H1 (cell line): ENCODE measurements at places on chromosomes 5 and 9. TPM values are rescaled to one million over a fixed set of nuclear protein-coding genes. Genes with fewer than 3 reads are reported as not detected.
A peak's percentile ranks its signal among the peaks of the same experiment; 100 is the strongest.

The FST gene
- total RNA-seq = 16.6 and 16.8 TPM in 2 replicates

DNA sequence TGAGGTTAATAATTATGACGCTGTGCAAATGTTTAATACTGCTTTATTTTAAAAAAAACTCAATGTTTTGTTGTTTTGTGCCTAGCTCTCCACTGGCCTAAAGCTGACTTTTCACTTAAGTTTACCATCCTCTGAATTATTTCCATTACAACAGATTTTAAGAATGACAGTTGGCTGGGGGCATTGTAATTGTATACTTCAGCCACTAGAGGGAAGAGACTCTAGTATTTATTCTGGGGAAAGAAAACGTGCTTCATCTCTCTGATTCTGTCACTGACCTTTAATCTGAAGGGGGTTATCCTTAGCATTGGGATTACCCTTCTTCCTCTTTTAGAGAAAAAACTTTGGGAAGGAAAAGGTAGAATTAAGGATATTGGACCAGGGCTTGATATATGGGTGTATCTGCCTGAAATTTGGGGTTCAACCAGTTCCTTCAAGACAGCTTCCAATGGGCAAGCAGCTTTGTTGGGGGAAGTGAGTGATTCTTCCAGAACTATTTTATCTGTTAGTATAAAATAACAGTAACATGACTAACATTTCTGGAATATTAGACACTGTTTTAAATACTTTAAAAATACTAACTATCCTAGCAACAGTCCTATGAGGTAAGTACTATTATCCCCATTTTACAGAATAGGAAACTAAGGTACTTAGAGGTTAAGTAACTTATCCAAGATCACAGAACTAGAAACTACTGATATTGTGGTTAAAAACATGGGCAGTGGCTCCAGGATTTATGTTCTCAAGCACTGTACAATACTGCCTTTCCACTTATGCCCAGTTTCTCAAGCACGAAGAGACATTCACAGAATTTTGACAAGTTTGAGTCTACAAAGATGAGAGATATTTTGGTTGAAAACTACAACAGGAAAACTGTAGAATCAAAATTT lies 208.4 kb downstream of the CD180 start:
- no peak for DNase-seq
- peaks cover 2% of the 10 kb centered on the region; the same call in 1 of the 2 replicates for H3K4me1 ChIP-seq
- no peak overlapping the region for H3K4me3 ChIP-seq
- no peaks in the 10 kb centered on the region for H3K27me3 ChIP-seq
- H3K36me3 ChIP-seq = no peaks in the 10 kb centered on the region

- no peak for DNase-seq
- H3K4me1 ChIP-seq = 0 out of 2 replicates have a peak, but pooled peaks cover 2% of the 10 kb centered on the region
- no peak overlapping the region for H3K27ac ChIP-seq
- no peak overlapping the region for H3K4me3 ChIP-seq
Measured at GRCh38 chr9:99414321-99414720, 192.2 kb downstream of the SEC61B start.

DNA sequence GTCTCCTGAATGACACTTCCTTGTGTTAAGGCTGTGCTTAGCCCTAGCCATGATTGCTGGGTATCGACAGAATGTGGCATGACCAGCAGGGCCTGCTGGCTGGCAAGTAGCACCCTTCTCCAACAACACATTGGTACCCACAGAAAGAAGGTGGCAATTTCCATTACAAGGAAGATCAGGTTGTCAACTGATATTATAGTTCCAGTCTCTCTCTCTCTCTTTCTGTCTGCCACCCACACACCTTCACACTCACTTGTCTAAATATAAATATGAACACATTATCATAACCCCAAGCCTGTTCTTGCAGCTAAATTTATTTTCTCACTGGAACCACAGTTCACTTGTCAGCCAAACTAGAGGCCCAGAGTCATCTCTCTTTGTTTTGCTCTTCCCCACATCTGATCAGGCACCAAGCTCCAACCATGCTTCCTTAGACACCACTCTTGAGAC lies 408.1 kb upstream of the PIK3R1 start:
- H3K27ac ChIP-seq = no peak overlapping the region
- H3K36me3 ChIP-seq = no peaks in the 10 kb centered on the region
- peaks cover 16% of the 10 kb centered on the region for H3K4me1 ChIP-seq

DNA sequence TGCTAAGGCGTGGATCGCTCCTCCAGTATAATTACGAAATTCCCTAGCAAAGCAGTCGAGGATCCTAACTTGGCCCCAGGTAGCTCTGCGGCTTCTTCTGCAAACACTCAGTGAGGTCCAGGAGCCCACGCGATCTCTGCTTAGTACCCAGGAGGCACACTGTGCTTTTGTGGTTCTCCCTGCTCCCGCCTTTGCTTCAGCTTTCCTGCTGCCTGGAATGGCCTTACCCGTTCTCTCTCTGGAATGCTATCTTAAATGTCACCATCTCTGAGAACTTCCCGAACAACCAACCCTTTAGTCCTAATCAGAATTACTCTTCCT lies 639 bp downstream of the INVS start:
- H3K4me3 ChIP-seq = peak overlapping the region; percentile 98
- no peak for DNase-seq
- H3K36me3 ChIP-seq = no peaks in the 10 kb centered on the region
- peaks cover 3% of the 10 kb centered on the region; the same call in 1 of the 2 replicates for H3K4me1 ChIP-seq

The PCDHA5 gene
- 0.52 and 0.76 TPM in 2 replicates for total RNA-seq

The OR1N1 gene
- total RNA-seq = not detected in 2 replicates

GRCh38 chr9:4375424-4376200 lies 75.7 kb upstream of the GLIS3 start:
- no peak overlapping the region for H3K27ac ChIP-seq
- DNase-seq = no peak
- H3K4me3 ChIP-seq = no peak overlapping the region

The NUTM2G gene
- total RNA-seq = 0.25 TPM in 1 of 2 replicates, not detected in the other

The KLF4 gene
- total RNA-seq = 2.8 and 3.1 TPM in 2 replicates

DNA sequence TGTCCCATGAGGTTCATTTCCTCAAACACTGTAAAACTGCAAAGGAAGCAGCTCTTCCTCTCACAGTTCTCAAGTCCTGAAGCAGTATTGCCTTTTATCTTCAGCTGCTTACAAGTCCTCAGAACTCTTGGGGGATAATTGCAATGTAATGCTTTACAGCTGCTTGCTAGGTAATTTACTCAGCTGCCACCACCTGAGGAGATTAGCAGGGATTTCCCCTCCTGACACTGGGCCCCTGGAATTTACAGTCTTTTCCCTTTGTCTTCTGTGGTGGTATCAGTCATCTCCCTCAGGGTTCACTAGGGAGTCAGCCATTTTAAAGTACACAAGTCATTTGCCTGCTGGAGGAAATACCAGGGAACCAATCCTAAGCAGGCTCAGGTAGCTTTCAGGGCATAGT lies 754.3 kb upstream of the GRAMD2B start:
- H3K4me1 ChIP-seq = peaks cover 3% of the 10 kb centered on the region; the same call in 1 of the 2 replicates
- no peak overlapping the region for H3K4me3 ChIP-seq
- DNase-seq = no peak
- H3K36me3 ChIP-seq = no peaks in the 10 kb centered on the region
- H3K27ac ChIP-seq = peak overlapping the region; percentile 62; the same call in 1 of the 2 replicates

DNA sequence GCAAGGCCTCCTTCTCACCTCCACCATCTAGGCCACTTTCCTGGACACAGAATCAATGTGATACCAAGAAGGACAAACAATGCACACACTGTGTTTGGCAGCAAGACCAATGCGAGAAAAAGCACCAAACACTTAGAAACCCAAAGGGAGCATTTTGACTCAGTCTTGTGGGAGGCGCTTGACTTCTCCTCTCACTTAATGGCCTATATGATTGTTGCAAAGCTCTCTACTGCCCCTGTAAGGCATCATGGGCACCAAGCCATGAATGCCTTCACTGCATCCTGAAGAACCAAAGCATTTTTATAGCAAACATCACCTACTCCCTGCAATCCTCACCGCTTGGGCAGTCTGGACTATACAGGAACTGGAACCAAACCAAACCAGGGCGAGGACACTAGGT lies 57.5 kb downstream of the CDH6 start:
- no peaks in the 10 kb centered on the region for H3K27me3 ChIP-seq
- no peak for DNase-seq
- no peak overlapping the region for H3K27ac ChIP-seq
- H3K4me3 ChIP-seq = no peak overlapping the region

The NIM1K gene
- not detected in 2 replicates for total RNA-seq

DNA sequence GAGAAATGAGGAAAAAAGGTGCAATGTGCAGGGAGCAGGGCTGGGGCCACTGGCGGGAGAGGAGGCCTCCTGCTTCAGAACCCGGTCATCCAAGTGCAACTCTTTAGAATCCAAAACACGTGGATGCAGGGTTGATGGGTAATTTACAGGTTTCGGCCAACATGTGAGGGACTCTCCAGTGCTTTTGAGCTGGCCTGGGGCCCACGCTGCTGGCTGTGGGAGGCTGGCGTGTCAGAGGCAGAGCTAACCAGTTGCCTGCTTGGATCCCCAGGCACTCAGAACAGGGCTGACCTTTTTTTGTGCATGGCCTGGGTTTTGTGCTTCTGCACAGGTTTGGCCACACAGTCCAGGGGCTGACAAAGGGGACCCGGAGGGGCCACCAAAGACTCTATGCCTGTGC lies 61.6 kb downstream of the GADD45G start:
- H3K36me3 ChIP-seq = no peaks in the 10 kb centered on the region
- DNase-seq = no peak
- H3K27me3 ChIP-seq = no peaks in the 10 kb centered on the region
- peaks cover 12% of the 10 kb centered on the region for H3K4me1 ChIP-seq

The SAXO1 gene
- total RNA-seq = 0.20 TPM in 1 of 2 replicates, not detected in the other

DNA sequence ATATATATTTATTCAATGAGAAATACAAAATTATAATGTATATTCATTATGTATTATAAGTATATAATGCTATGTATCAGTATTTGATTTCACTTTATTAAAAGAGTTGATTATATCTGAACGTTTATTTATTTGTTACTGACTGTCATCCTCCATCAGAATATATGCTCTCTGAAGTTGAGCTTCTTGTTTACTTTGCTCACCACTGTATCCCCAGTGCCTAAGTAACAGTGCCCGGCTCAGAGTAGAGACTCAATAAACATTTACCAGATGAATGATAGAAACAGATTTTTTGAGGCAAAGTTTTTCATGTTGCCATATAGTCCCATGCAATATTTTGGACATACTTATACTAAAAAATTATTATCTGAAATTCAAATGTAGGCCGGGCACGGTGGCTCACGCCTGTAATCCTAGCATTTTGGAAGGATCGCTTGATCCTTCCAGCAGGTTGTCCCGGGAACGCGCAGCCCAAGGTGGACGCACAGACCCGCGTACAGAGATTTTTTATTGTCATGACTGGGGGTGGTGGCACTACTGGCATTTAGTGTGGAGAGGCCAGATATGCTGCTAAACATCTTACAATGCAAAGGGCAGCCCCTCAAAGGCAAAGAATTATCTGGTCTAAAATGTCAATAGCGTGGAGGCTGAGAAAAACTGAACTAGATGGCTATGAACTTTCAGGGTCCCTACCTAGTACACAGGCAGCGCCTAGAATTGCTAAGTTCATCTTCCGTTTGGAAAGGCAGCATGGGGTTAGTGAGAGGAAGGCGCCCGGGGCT lies 761 bp upstream of the DNAJC25 start:
- H3K27me3 ChIP-seq = no peaks in the 10 kb centered on the region
- peak overlapping the region; percentile 91 for H3K4me3 ChIP-seq
- peak; percentile 46 for DNase-seq
- no peaks in the 10 kb centered on the region for H3K36me3 ChIP-seq
- H3K27ac ChIP-seq = 0 out of 2 replicates have a peak overlapping the region, but pooled peaks have one; percentile 17

The PCDHGC5 gene
- total RNA-seq = 0.78 and 1.1 TPM in 2 replicates

The PCDHGC4 gene
- 2.4 and 2.6 TPM in 2 replicates for total RNA-seq

The UBE2QL1 gene
- total RNA-seq = 0.43 and 0.44 TPM in 2 replicates

The ARSI gene
- total RNA-seq = 4.5 TPM in 2 replicates

DNA sequence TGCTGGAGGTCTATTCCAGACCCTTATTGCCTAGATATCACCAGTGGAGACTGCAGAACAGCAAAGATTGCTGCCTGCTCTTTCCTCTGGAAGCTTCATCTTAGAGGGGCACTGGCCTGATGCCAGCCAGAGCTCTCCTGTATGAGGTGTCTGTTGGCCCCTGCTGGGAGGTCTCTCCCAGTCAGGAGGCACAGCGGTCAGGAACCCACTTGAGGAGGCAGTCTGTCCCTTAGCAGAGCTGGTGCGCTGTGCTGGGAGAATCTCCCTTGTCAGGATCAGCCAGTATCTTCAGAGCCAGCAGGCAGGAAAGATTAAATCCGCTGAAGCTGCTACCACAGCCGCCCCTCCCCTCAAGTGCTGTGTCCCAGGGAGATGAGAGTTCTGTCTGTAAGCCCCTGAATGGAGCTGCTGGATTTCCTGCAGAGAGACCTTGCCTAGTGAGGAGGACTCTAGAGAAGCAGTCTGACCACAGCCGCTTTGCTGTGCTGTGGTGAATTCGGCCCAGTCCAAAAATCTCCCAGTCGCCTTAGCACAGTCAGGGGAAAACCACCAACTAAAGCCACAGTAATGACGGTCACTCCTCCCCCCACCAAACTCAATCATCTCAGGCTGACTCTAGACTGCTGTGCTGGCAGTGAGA lies 124.1 kb downstream of the JAKMIP2 start:
- H3K4me3 ChIP-seq = no peak overlapping the region
- DNase-seq = no peak
- H3K36me3 ChIP-seq = peaks cover 13% of the 10 kb centered on the region; the same call in 1 of the 2 replicates
- no peaks in the 10 kb centered on the region; the same call in 1 of the 2 replicates for H3K4me1 ChIP-seq
- H3K27me3 ChIP-seq = no peaks in the 10 kb centered on the region
- no peak overlapping the region for H3K27ac ChIP-seq

GRCh38 chr5:36657563-36657995 lies 51.2 kb downstream of the SLC1A3 start:
- no peak overlapping the region for H3K4me3 ChIP-seq
- DNase-seq = no peak
- H3K36me3 ChIP-seq = no peaks in the 10 kb centered on the region
- no peaks in the 10 kb centered on the region for H3K27me3 ChIP-seq

GRCh38 chr5:141757402-141757801 lies 75.4 kb upstream of the ARAP3 start:
- no peak overlapping the region for H3K4me3 ChIP-seq
- no peaks in the 10 kb centered on the region for H3K36me3 ChIP-seq
- H3K27me3 ChIP-seq = peaks cover 9% of the 10 kb centered on the region
- DNase-seq = peak; percentile 29
- no peak overlapping the region for H3K27ac ChIP-seq

- DNase-seq = no peak
- no peaks in the 10 kb centered on the region for H3K36me3 ChIP-seq
- H3K27me3 ChIP-seq = no peaks in the 10 kb centered on the region
- no peak overlapping the region for H3K4me3 ChIP-seq
Measured at GRCh38 chr5:173256800-173257199, 21.8 kb upstream of the NKX2-5 start.

- H3K4me1 ChIP-seq = no peaks in the 10 kb centered on the region
- no peak for DNase-seq
- no peaks in the 10 kb centered on the region for H3K36me3 ChIP-seq
- no peak overlapping the region for H3K27ac ChIP-seq
Measured at GRCh38 chr9:126457890-126458289, 131.3 kb downstream of the MVB12B start.

- DNase-seq = no peak
- H3K4me1 ChIP-seq = peaks cover 6% of the 10 kb centered on the region; the same call in 1 of the 2 replicates
- H3K27ac ChIP-seq = no peak overlapping the region
- peak overlapping the region; percentile 68 for H3K4me3 ChIP-seq
Measured at GRCh38 chr5:122844910-122845228, 544 bp upstream of the SNX24 start.

The CDX1 gene
- not detected in 2 replicates for total RNA-seq

- no peaks in the 10 kb centered on the region for H3K27me3 ChIP-seq
- no peak overlapping the region for H3K27ac ChIP-seq
Measured at GRCh38 chr5:1791176-1791575, 8.5 kb downstream of the MRPL36 start.
